Peyer's patch (tissue), 4 donors: ENCODE measurements at places on chromosomes 11 and 22. TPM values are rescaled to one million over a fixed set of nuclear protein-coding genes. Genes with fewer than 3 reads are reported as not detected.

GRCh38 chr22:45969414-45969799, 7.6 kb downstream of the WNT7B start:
- no peak for DNase-seq

- DNase-seq = no peak
Observed at GRCh38 chr11:47606731-47607130, 12.5 kb upstream of the C1QTNF4 start.

GRCh38 chr11:17579451-17579850, 32.4 kb downstream of the OTOG start:
- no peak for DNase-seq

GRCh38 chr11:46006418-46007070, 84.1 kb downstream of the LARGE2 start:
- peak; percentile 53 for DNase-seq

DNA sequence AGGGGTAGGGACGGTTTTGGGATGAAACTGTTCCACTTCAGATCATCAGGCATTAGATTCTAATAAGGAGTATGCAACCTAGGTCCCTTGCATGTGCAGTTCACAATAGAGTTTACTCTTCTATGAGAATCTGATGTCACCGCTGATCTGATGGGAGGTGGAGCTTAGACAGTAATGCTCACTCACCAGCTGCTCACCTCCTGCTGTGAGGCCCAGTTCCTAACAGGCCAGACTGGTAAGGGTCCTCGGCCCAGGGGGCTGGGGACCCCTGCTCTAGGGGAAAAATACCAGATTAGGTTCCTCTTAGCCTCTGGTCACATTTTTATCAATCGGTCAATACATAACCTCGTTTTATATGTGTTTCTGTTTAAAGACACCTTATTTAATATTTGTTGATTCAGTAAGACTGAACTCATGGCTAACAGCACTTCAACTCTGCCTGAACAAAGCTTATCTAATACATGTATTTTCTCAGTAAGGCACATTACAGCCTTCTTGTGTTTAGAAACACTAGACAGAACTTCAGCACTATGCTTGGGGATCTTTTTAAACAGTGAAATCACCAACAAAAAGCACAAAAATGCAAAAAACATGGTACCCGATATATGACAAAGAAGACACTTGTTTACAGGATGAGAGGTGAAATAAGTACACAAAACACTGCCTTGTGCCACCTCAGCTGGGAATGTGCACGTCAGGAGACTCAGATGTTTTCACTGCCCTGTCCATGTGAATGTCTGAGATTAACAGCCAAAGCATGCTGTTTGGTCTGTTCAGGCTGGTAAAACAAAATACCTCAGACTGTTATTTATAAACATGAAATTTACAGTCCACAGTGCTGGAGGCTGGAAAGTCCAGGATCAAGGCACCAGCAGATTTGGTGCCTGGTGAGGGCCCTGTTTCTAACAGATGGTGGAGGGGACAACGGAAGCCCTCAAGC, 107.5 kb downstream of the USP35 start:
- no peak for DNase-seq

DNA sequence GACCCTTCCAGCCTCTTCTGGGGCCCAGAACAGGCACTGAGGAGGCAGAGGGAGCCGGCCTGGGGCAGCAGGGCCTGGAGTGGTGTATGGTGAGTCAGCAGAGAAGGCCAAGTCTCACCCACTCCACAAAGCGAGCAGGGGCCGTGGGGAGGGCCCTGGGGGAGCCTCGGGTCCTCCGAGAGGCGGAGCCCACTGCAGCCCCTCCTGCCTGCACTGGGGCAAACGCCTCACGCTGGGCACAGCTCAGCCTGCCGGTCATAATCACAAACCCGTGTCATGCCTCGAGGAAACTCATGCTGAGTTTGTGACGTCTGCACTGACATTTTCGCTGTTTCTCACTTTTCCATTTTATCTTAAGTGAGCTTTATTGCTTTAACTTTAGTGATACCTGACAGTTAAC, 38.4 kb downstream of the TOLLIP start:
- no peak for DNase-seq

GRCh38 chr22:49897015-49897684, 21.1 kb downstream of the ALG12 start:
- no peak for DNase-seq

DNA sequence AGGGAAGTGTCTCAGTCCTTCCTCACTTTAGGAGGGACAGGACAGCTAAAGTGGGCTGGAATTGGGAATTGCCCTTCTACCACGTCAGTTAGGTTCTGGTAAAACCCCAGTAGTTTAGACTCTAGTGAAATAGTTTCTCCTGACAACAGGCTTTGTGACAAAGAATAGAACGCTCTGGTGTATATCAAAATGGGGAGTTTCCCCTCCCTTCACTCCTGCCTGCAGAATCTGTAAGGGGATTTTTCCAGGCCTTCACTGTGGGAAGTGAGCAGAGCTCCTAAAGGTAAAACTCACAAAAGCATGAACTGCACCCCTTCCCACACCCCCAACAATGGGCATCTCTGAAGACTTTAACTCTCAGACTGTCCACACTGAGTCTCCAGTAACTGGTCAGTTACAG, 460.9 kb upstream of the LRRC4C start:
- DNase-seq = no peak

- no peak for DNase-seq
Observed at GRCh38 chr11:79129702-79130101, 311.1 kb downstream of the TENM4 start.

DNA sequence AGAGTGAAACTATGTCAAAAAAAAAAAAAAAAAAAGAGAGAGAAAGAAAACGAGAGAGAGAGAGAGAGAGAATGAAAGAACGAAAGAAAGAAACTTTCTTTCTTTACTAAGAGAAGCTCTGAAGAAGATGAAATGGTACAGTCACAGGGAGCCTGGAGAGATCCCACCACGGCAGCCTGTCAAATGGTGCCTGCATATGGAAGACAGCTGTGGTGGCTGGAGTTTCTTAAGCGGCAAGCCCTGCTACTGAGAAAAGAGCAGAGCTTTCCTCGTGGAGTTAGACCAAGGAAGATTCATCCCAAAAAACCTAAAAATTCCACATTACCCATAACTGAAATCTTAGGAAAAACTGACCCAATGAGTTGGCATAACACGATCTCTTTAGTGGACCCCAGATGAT, 66.7 kb downstream of the MICAL3 start:
- DNase-seq = no peak

- DNase-seq = no peak
Observed at GRCh38 chr11:31806186-31806927, 4.8 kb downstream of the PAX6 start.

GRCh38 chr22:23862103-23862502, 4.4 kb downstream of the SLC2A11 start:
- no peak for DNase-seq

DNA sequence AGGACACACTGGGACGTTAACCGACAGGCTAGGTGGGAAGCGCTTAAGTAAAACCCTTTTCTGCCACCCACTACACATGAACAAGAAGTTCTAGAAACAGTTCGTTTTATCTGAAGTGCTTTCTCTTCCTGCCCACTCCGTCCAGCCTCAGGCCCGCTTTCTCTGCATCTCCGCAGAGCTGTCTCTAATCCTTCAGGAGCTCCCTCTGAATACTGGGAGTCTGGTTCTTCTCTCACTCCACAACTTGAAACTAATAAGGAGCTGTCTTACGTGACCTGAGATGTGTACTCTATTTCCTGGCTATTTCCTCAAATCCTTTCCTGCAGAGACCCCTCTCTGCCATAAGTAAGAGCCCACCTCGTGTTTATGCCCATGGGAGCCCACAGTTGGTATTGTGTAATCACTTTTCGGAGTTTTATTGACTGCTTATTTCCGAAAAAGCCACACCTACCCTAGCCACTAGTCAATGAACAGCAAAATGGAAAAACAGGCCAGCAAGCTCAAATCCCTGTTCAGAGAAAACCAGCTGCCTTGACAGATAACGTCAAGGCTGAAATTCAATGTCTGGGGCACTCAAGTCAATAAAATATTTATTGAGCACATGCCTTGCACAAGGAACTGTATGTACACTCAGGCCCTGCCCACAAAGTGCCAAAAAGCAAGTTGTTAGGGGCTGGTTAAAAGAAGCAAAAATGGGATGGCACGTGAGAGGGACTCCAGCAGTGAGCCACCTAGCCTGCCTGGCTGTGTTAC, 4.9 kb downstream of the PC start:
- DNase-seq = no peak

DNA sequence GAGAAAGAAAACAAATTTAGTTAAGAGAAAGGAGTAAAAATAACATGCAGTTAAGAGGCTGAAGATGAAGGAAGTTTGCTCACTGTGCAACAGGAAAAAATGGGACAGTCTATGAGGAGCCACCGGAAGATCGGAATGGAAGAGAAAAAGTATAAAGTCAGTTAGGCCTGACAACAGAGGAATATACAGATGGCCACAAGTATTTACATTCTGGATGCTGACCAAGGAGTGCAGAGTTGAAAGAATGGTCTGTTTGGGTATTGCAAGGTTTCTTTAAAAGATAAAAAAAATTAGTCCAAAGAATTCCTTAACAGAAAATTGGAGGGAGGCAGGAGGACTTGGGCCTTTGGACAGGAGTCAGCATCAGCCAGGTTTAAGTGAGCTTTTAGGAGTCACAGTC, 37.5 kb downstream of the RBFOX2 start:
- no peak for DNase-seq

- DNase-seq = no peak
Observed at GRCh38 chr22:49322861-49323622, 504.6 kb downstream of the BRD1 start.

GRCh38 chr11:126303623-126304456, at the start of gene DCPS:
TSS of gene DCPS (plus strand) at chr11:126304060. CDS start at chr11:126304081, 21 bp downstream.
- DNase-seq = peak; percentile 93

- DNase-seq = no peak
Observed at GRCh38 chr11:103863497-103863896, 172.9 kb upstream of the DDI1 start.

GRCh38 chr11:118915941-118916841, 9.5 kb downstream of the BCL9L start:
- no peak for DNase-seq

- no peak for DNase-seq
Observed at GRCh38 chr11:33982661-33983060, 68.9 kb upstream of the CAPRIN1 start.

KMT5B gene
- 55.3 TPM for total RNA-seq

NFAM1 gene
- 1.2 TPM for total RNA-seq

SCUBE1 gene
- 3.5 TPM for total RNA-seq

RRAS2 gene
- 82.6 TPM for total RNA-seq

SEPTIN3 gene
- total RNA-seq = not detected

GTSE1 gene
- total RNA-seq = 6.9 TPM

LDHAL6A gene
- total RNA-seq = not detected

RHOD gene
- total RNA-seq = 24.5 TPM

RIBC2 gene
- total RNA-seq = not detected

PANX3 gene
- total RNA-seq = not detected
